ENCODE measurements at places on chromosomes 3 and 15.

DNA sequence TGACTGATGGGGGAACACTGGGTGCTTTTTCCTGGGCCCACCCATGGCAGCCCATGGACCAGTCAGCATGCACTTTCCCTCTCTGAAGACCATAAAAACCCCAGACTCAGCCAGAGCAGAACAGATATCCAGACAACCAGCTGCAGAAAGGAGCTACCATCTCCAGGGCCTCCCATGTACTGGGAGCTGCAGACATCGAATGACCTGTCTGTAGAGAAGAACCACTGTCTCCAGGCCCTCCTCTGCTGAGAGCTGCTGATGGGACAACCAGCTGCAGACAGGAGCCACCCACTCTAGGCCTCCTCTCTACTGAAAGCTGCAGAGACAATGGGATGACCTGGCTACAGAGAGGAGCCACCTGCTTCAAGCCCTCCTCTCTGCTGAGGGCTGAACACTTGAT, 66.6 kb downstream of the PROS1 start:
- DNase-seq = no peak

GRCh38 chr3:191296041-191296541, 33.1 kb upstream of the CCDC50 start:
- DNase-seq = no peak

- no peak for DNase-seq
Measured at GRCh38 chr3:62363275-62363674, 10.1 kb downstream of the FEZF2 start.

DNA sequence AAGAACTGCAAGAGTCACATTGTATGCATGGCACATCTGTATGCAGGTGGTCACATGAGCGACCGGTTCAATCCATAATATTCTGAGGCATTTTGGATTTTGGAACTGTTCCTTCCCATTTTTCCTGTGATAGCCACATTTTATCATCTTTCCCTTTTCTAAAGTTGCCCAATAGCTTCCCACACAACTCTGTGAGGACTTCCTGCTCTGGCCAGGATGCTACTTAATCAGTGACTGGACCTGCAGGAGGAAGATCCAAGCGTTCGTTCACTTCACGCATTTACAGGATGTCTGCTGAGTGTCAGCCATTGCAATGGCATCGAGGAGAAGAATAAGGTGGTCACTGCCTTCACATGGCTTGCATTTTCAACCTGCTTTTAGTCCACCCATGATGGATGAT, 9.8 kb downstream of the KLHL6 start:
- no peak for DNase-seq

GRCh38 chr15:35054380-35054779, 30.7 kb downstream of the NANOGP8 start:
- no peak for DNase-seq

DNA sequence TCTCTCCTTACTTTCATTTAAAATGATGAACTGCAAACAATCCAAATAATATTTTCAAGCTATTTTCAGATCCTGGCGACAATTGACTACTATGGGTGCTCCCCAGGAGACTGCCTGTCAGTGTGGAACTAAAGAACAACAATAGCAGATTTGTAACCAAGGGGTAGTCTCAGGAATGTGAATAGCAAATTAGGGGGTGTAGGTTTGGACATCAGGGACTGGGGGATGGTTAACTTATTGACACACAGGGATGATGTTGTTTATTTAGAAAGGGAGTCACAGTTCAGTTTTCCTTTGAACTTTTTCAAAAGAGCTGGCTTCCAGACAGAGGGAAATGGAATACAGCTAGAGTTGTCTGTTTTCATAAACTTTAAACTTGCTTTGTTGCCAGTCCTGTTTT, 229.8 kb downstream of the LRTM1 start:
- no peak for DNase-seq
